Activated naive CD4-positive, alpha-beta T cell treated with anti-CD3 and anti-CD28 coated beads, Interleukin-2, amount 50 U/mL, for 16 hours (primary cell): ENCODE measurements at places on chromosomes 13 and 19.

DNA sequence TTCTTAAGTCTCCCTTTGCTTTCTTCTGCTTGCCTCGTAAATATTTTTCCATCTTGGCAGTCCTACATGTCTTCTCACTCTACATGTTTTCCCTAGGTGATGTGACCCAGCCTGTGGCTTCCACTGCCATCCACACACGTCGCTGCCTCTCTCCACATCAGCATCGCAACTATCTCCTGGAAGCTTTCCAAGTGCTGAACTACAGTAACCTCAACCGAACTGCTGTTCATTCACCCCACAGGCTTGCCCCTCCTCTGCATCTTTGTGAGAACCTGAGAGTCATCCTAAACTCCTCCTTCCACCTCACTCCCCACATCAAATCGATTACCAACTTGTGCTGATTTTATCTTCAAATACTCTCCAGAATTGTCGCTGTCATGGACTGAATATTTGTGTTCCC, 41.2 kb upstream of the USPL1 start:
- peak; percentile 22 for DNase-seq

DNA sequence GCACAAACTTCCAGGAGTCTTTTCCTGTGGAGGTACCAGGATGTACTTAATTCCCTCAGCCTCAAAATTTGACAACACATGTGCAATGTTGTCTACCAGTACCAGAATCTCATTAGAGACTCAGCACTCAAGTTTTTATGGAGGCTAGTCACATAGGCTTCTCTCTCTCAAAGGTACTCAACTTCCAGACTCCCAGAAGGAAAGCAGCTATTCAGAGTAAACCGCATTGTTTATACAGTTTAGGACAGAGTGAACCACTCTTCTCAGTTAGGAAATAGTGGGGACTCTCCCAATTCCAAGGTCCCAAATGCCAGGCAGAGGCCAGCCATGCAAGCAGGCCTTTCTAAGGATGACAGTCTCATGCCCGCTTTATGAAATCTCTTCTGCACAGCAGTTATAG, 8.5 kb upstream of the C1QTNF9B start:
- DNase-seq = no peak

GRCh38 chr19:2334986-2335846, 6.7 kb downstream of the SPPL2B start:
- no peak for DNase-seq

GRCh38 chr13:112968380-112968909, 569 bp upstream of the MCF2L start:
- DNase-seq = peak; percentile 54

DNA sequence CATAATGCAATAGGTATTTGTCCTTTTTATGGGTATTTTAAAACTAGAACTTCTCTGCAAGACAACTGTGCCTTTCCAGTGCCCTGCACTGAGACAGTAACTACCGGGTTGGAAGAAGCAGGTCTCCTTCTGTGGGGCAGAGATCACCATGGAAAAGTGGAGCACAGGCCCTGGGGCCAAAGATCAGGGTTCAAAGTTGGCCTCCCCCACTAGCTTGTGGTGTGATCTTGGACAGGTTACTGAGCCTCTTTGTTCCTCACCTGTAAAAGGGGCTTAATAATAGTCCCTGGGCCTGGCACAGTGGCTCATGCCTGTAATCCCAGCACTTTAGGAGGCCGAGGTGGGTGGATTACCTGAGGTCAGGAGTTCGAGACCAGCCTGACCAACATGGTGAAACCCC, 68.3 kb downstream of the CEBPG start:
- DNase-seq = no peak

DNA sequence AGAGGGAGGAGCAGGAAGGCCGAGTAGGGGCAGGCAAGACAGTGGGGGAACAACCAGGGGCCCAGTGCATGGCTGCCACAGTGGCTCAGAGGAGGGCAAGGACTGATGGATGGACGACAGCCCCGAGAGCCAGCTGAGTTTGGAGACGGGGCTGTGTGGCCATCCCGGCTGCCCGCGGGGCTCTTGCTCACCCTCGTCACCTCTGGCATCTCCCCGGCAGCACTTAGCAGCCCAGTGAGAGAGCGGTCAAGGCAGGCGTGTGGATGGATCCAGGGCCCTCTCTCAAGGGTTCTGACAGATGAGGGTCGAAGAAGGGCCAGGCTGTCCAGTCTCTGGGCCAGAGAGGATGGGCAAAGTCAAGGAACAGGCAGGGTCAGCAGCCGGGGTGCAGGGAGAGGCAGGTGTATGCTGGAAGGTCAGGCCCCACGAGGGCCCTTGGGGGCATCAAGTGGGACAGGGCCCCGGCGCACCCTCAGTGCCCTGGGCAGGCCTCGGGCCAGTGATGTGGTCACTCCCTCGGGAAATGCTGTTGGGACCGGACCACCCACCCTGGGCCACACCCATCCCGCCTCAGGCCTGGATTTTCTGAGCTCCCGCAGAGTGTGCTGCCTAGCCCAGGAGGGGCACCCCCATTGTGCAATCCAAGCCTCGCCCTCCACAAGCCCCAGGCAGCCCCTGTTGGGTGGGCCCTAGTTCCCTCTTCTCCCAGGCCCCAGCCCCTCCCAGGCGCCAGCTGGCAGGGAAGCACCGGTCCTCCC, 56.4 kb upstream of the TPM4 start:
- no peak for DNase-seq

DNA sequence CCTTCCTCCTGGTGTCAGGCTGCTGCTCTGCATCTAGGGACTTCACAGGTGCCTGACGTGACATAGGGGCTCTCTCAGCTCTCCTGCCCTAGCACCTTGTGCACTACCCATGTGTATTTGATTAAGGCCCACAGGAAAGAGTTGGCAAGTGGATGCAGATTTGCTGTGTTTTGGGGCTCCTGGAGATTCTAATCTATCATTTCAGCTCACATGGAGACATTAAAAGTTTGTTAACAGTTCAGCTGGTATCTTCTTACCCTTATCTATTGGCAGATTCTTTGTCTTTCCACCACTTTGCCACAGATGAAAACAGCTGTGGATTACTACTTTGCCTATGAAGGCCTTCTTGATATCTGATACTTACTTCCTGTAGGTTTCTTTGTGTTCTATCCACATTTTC, 41.9 kb downstream of the WASF3 start:
- no peak for DNase-seq
